ENCODE measurements at places on chromosomes 7 and 10. TPM values are rescaled to one million over a fixed set of nuclear protein-coding genes. Genes with fewer than 3 reads are reported as not detected.

- no peak for DNase-seq
Measured at GRCh38 chr10:34715511-34716187, 99.4 kb downstream of the PARD3 start.

- no peak for DNase-seq
Measured at GRCh38 chr7:86470763-86471162, 172.9 kb upstream of the GRM3 start.

GRCh38 chr7:129522971-129523340, 20.6 kb downstream of the SMKR1 start:
- DNase-seq: no peak

GRCh38 chr10:126478546-126478945, 90.3 kb upstream of the ADAM12 start:
- DNase-seq: no peak

DNA sequence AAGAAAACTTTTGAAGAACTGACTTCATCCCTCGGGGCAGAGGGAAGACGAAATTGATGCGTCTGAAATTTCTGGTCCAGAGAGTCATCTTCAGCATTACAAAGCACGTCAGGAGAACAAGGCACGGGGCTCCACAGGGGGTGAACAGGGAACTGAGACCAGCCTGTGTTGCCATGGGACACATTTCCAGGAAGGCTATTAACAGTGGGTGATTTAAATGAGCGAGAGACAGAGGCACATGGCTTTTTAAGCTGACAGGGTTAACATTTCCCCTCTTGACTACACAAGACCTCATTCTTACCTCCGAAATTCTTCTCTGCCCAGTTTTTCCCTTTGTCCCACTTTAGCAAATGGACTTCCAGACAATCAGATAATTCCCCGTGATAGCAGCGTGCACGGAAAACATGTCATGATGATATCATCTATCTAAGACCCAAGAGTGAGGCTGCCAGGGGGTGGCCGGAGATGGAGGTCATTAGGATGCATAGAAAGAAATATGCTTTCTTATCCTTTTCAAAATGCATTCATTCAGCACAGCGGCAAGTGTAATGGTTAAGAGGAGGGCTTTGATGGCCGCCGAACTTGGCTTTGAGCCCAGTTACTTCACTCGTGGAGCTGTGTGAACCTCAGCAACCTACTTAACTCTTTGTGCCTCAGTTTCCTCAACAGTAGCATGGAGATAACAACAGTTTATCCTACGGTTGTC, 248.0 kb downstream of the PRPF18 start:
- DNase-seq: peak; percentile 22

DNA sequence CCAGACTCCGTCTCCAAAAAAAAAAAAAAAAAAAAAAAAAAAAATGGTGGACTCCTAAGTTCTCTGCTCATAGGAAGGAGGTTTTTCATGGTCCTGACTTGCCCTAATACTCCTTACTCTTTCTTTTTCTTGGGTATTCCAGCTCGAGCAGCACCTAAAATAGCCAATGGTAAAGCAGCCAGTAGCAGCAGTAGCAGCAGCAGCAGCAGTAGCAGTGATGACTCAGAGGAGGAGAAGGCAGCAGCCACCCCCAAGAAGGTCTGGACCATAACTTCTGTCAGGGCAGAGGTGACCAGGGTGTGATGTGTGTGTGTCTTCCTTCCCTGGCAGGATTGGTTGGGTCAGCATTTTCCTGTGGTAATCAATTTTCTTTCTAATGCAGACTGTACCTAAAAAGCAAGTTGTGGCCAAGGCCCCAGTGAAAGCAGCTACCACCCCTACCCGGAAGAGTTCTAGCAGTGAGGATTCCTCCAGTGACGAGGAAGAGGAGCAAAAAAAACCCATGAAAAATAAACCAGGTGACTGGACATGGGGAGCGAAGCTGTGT, 6.9 kb downstream of the NOLC1 start:
- DNase-seq: no peak

GRCh38 chr7:41012041-41012440, 690.8 kb downstream of the INHBA start:
- no peak for DNase-seq

DNA sequence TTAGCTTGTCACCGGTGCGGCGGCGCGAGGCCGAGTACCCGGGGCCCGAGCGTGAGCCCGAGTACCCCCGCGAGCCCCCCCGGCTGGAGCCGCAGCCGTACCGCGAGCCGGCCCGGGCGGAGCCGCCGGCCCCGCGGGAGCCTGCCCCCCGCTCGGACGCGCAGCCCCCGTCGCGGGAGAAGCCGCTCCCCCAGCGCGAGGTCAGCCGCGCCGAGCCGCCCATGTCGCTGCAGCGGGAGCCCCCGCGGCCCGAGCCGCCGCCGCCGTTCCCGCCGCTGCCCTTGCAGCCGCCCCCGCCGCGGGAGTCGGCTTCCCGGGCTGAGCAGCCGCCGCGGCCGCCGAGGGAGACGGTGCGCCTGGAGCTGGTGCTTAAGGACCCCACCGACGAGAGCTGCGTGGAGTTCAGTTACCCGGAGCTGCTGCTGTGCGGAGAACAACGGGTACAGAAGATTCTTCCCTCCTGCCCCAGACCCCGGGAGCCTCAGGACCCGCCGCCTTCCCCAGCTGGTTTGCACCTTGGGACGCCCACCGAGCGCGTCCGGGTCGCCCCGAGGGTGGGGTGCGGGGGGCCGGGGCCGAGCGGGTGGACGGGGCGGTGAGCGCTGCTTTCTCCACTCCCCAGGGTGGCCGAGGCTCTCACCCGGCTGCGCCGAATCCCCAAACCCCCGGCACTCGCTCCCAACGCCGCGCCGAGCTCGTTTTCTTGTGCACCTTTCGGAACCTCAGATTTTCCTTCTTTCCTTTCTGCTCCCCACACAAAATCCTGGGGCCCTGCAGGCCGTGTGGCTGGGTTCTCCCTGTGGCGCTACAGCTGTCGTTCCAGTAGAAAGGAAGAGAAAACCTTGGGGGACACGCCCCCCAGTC, 708 bp downstream of the UBN2 start:
- peak; percentile 24 for DNase-seq

GRCh38 chr7:94403546-94403945, 8.9 kb downstream of the COL1A2 start:
- DNase-seq: no peak

DNA sequence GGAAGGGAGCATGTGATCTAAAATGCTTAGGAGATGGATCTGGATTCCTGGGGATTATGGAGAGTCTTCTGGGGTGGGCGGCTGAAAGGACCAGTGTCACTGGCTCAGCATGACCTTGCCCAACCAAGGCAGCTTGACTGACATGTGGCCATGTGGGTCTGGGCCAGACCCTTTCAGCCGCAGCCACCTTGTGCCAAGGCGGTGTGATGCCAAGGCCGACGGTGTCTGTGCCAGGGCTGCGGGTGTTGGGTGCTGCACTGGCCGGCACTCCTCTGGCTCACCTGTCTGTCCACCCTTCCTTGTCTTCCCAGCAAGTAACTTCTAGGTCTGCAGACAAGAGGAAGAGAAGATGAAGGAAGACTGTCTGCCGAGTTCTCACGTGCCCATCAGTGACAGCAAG, 8.8 kb downstream of the DEPP1 start:
- no peak for DNase-seq

- peak; percentile 35 for DNase-seq
Measured at GRCh38 chr7:101934618-101935017, 117.2 kb downstream of the CUX1 start.

GRCh38 chr10:52437205-52437646, 123.1 kb downstream of the DKK1 start:
- no peak for DNase-seq

DNA sequence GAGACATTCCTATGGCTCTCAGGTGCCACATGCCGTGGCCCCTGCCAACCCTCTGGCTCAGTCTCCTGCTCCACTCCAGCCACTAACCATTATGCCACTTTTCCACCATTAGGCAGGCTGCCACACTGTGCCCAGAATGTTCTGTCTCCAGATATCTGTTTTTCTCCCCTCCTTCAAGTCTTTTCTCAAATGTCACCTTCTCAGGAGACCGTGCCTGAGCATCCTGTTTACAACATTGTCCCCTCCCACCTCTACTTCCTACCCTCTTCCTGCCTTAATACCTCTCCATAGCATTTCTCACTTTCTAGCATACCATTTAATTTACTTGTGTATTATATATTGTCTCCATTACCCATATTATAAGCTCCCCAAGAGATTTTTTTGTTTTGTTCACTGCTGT, 162.5 kb upstream of the LYZL2 start:
- DNase-seq: no peak

- DNase-seq: peak; percentile 72
Measured at GRCh38 chr7:132430861-132431822, 145.1 kb downstream of the PLXNA4 start.

DNA sequence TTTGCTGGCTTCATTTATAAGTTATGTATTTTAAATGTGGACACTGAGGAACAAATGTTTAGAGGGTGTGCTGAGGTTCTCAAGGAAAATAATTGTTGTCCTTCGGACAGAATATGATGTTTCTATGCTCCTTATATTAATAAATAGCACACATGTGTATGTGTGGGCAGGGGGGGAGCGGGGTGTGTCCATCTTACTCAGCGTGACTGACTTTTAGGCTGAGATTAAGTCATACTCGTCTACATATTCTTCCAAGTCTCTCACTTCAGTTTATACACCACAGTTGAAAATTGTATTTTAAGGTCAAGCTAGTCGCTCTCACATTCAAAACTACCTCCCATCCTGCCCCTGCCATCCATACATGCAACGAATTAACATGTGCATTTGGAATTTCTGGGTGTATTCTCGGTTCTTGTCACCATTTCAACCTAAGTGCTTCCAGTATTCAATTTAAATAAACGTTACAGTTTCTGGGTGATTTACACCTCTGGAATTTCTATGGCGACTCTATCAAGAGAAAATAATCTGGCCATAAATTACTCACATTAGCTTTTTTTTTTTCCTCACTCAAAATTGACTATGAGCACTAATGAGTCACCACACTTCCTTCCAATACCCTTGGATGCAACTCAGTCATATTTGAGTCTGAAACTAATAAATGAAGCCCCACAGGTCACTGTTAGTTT, 3.3 kb downstream of the PCDH15 start:
- no peak for DNase-seq

- no peak for DNase-seq
Measured at GRCh38 chr10:68095153-68095552, 14.1 kb upstream of the MYPN start.

GRCh38 chr7:80634505-80634904, 3.9 kb upstream of the CD36 start:
- no peak for DNase-seq

- no peak for DNase-seq
Measured at GRCh38 chr10:77195101-77195500, 442.5 kb downstream of the KCNMA1 start.

DNA sequence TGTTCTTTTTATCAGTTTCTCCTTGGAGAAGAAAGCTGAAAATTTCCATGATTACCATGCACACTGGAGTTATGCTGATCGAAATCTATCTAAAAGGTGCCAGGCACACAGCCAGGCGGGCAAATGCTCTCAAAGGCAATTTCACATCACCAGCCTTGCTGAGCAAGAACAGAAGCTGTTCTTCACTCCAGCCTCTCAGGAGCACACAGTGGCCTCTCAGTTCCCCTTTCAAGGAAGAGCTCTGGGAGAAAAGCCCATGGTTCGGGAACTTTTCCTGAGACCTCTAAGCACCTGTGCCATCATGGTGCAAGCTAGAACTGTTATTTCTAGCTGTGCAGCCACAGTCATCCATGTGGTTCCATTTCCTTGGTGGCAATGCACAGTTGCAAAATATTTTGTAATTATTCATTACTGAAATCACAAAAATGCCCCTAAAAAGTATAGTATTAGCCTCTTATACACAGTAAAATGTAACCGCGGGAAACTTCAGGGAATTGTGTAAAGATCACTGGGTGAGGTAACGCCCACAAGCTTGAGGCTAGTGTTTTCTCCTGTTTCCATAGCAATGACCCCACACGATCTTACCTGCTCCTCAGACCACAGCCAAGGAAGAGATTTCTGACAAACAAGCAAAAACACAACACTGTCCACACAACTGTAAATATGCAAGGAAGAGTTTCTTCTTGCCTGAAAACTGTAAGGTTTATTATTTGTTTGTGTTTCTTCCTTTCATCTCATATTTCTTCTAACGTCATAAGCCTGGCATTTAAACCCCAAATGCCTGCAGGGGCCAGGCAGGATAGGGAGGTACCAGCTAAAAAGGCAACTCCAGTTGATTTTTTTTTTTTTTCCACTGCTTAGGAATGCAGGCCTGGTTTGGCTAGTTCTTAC, 121.2 kb downstream of the FAM107B start:
- DNase-seq: no peak

DNA sequence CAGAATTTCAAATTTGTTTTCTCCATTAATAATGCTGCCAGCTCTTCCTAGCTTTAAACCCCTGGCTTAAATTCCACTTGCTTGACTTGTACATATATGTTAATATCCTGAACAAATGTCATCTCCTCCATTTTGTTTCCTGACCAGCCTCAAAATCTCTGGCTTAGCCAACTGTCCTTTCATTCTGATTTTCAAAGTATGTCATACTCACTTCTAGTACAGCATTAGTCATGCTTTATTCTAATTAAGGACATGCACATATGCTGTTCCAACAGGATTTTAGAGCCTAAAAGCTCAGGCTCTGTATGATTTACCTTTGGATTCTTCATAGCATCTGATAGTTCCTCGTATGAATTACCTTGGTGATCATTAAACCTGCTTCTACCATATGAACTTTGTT, 158.3 kb downstream of the ZNF438 start:
- no peak for DNase-seq

- no peak for DNase-seq
Measured at GRCh38 chr10:5500910-5501309, 1.5 kb upstream of the CALML5 start.

SPDYE16 gene
- total RNA-seq: not detected

AKR1C4 gene
- not detected for total RNA-seq

ELAPOR2 gene
- 10.6 TPM for total RNA-seq

SLC16A12 gene
- total RNA-seq: not detected

LRMDA gene
- 2.2 TPM for total RNA-seq

CALHM1 gene
- not detected for total RNA-seq

PURB gene
- total RNA-seq: 13.1 TPM

CHRM2 gene
- 29.5 TPM for total RNA-seq

YAE1 gene
- 22.9 TPM for total RNA-seq

TDRD1 gene
- not detected for total RNA-seq

WNT8B gene
- not detected for total RNA-seq

All from transverse colon (tissue), 4 donors.